ENCODE measurements at places on chromosomes 7 and 10. TPM values are rescaled to one million over a fixed set of nuclear protein-coding genes. Genes with fewer than 3 reads are reported as not detected.

The PEX1 gene
- 13.9 TPM for total RNA-seq

The CREB5 gene
- 3.1 TPM for total RNA-seq

The FAM25A gene
- not detected for total RNA-seq

The OPN4 gene
- not detected for total RNA-seq

The GPR26 gene
- total RNA-seq, result not detected

The TRIM74 gene
- total RNA-seq, result 0.46 TPM

The FGF8 gene
- 0.39 TPM for total RNA-seq

The INTS15 gene
- 46.8 TPM for total RNA-seq

DNA sequence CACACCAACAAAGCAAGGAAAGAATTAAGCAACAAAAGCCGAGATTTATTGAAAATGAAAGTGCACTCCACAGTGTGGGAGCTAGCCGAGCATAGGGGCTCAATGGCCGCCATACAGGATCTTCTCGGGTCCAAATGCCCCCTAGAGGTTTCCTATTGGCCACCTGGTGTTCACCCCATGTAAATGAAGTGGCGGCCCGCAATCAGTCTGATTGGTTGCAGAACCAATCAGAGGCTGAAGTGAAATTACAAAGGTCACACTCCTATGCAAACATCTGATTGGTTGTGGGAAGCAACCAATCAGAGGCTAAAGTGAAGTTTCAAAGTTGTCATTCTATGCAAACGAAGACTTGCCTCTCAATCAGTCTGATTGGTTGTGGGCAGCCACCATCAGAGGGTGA, 61.8 kb upstream of the SLC35B4 start:
- no peak for DNase-seq

GRCh38 chr7:43513251-43513650, 69.7 kb upstream of the STK17A start:
- DNase-seq, result no peak

GRCh38 chr10:74600170-74600569, 226.2 kb upstream of the KAT6B start:
- DNase-seq, result no peak

DNA sequence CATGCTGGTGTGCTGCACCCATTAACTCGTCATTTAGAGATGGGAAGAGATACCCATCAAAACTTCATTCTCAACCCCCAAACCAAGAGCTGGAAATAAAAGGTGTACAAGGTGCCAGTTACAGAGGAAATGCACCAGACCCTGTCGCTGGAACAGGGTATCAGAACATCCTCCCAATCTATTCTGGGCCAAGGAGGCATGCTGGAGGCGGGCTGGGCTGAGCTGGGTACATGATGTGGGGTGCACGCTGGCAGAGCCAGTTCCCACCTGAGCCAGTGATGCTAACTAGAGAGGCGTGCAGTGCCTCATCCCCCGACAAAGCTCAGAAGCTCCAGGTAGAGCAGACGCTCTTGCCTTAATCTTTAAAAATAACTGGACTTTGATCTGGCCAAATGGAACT, 70.1 kb downstream of the NPSR1 start:
- DNase-seq, result no peak

GRCh38 chr10:17236468-17237148, 8.6 kb downstream of the VIM start:
- DNase-seq, result no peak

DNA sequence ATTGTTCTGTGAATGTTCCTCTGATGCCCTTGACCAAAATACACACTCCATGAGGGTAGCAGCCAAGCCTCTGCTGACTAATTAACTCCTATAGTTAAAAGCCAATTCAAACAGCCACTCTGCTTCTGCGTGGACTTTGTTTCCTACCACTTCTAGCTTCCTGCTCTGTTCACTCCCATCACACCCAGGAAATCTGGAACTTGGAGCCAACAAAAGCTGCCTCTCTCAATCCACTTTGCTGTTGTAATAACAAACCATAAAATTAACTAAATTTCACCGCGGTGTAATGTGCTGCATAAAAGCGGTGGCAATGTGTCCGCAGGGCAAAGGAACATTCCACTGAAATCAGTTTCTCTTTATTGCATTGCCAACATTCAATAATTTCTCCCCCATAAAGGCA, 239.5 kb downstream of the PLXNA4 start:
- DNase-seq, result no peak

GRCh38 chr10:128463991-128464760, 338.0 kb upstream of the MKI67 start:
- peak; percentile 7 for DNase-seq

DNA sequence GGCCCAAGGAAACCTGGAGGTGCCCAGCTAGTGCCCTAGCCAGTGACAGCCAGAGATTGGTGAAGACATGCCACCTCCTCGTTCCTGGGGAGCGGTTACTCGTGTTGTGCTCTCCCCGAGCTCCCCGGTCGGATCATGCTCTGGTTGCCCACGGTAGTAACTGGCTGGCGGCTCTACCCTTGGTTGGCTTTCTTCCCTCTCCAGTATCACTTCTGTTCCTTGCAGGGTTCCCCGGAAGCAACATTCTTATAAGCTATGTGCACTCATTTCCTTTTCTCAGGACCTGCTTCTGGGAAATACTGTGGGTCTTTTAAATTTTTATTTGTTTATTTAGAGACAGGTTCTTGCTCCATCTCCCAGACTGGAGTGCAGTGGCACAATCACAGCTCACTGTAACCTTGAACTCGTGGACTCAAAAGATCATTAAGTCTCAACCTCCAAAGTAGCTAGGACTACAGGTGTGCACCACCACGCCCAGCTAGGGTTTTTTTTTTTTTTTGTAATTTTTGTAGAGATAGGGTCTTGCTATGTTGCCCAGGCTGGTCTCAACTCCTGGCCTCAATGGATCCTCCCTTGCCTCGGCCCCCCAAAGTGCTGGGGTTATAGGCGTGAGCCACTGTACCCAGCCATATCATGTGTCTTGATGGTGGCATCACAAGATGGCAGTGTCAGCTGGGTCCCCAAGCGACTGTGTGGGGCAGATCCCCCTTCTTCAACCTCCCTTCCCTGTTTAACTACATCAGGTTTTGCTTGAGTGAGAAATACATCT, 6.9 kb upstream of the CALHM1 start:
- no peak for DNase-seq

- no peak for DNase-seq
Observed at GRCh38 chr10:34723750-34724149, 91.3 kb downstream of the PARD3 start.

GRCh38 chr7:84372155-84372621, 177.6 kb upstream of the SEMA3A start:
- DNase-seq, result no peak

All from Panc1 (cell line).